ENCODE measurements at places on chromosomes 4 and X.

DNA sequence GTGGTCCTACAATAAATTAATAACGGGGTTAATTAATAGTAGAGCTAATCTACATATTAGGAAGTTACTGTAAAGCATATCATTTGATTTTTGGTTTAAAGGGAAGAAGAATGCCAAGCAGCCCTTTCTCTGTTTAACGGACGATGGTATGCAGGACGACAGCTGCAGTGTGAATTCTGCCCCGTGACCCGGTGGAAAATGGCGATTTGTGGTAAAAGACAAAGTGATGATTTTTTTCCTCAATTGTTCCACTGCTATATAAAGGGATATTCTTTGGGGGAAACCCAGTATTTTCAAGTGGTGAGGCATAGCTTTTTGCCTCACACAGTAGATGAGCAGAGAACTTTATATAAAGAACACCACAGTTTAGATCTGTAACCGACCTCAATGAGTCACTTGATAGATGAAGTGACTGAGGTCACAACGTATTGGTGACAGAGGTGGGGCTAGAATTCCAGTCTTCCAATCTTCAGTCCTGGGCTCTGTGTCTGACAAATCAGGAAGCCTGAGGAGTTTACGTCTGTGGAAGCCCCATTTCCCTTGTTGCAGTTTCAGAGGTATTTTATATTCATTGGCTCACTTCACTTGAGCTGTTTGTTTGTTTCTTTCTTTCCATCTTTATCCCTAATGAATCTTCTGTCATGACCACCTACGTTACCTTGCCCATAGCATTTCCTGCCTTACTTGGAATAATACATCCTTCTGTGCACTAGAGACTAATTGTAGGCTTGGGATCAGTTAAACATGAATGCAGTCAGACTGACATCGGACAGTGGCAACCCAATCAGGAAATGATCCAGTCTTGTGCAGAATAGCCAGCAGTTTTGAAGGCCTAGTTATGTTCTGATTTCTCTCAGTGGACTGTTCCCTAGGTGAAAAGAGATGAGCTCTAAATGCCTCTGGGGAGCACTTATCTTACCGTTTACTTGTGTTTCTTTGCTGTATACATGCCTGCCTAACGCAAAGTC, 30.1 kb downstream of the ZRSR2 start:
- no peak for DNase-seq

- DNase-seq = no peak
Measured at GRCh38 chr4:134388351-134388750, 186.8 kb upstream of the PABPC4L start.

GRCh38 chr4:121706595-121707021, 9.8 kb upstream of the ANXA5 start:
- DNase-seq = peak; percentile 68

DNA sequence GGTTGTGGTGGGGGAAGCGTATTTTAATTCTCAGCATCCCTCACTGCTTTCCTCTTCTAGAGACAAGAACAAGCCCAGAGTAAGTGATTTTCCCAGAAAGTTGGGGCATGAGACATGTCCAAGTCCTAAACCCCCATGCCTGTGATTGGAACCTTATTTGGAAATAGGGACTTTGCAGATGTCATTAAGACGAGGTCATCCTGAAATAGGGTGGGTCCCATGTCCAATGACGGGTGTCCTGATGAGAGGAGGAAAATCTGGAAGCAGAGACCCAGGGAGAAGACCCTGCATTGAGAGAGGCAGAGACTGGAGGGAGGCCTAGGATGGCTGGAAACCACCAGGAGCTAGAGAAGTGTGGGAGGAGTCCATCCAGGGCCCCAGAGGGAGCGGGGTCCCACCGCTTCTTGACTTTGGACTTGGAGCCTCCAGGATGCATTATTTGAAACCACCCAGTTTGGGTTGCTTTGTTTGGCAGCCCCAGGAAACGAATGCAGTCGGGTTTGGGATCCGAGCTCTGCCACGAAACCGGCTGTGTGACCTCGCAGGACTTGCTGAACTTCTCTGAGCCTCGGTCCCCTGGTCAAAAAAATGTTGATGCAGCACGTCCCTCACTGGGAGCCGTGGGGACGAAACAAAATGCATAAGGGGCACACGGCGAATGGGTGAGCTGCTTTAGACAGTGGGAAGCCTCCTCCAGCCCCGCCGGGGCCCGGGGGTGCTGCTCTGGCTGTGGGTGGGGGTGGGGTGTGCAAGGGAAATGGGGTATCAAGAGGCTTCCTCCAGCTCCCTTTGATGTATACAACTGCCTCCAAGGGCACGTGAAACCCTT, 113.9 kb downstream of the CPZ start:
- no peak for DNase-seq

DNA sequence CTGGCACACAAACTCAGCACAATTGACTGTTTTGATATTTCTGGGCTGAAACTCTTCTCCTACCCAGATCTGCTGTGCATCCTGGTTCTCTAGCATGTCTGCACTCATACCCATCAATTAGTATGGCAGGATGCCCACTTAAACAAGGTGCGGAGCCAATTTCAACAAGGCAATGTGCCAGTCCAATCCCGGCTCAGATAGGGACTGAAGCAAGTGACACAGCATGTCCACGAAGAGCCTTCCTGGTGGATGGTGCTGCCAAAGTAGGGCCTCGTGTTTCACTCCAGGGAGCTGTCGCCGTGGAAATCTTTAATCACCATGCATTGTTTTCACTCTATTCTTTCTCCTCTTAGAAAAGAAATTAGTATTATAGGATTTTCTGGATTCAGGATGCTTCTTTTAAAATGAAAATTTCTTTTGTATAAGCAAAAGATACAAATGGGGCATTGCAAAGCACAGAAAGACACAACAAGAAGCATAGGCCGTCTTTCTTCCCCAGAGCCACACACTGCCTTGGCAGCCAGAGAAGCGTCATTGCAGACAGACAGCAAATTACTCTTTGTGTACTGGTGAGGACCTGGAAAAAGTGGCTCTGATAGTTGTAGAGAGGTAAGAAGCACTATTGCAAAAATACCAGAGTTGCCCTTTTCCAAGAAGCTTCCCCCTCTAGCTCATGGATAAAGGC, 40.6 kb upstream of the LSM6 start:
- no peak for DNase-seq

DNA sequence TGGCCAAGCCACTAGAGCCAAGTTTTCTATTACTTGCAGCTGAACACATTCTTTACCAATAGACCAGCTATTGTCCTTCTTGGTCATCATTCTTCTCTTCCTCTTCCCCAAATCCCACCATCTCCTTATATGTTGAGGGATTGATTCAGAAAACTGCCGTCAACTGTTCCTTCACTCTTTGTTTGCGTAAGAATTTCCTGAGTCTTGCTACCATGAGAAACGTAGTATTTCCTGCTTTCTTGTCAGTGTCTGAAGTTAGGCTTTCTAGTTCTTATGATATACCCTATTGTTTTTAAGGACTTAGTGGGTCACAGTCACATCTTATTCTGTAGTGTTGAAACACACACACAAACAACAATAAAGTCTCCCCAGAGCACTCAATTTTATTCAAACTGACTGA, 20.1 kb downstream of the IGFBP7 start:
- DNase-seq = no peak

- DNase-seq = peak; percentile 14
Measured at GRCh38 chr4:82623121-82623683, 61.4 kb upstream of the TMEM150C start.

Data from GM03348 (cell line).